ENCODE measurements at places on chromosomes 12 and 14.

DNA sequence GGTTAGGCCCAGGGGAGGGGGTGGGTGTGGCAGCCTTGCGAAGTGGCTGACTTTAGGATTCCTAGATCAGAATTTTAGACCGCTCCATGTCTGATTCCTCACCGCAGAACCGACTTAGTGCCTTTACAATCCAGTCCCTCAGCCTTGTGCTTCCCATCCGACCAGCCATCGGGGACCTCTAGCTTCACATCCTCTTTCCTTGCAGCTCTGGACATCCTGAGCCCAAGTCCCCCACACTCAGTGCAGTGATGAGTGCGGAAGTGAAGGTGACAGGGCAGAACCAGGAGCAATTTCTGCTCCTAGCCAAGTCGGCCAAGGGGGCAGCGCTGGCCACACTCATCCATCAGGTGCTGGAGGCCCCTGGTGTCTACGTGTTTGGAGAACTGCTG, 557 bp downstream of the COPS7A start:
- no peak for DNase-seq

GRCh38 chr12:10069099-10069498, 29.7 kb downstream of the CLEC1A start:
- DNase-seq = no peak

DNA sequence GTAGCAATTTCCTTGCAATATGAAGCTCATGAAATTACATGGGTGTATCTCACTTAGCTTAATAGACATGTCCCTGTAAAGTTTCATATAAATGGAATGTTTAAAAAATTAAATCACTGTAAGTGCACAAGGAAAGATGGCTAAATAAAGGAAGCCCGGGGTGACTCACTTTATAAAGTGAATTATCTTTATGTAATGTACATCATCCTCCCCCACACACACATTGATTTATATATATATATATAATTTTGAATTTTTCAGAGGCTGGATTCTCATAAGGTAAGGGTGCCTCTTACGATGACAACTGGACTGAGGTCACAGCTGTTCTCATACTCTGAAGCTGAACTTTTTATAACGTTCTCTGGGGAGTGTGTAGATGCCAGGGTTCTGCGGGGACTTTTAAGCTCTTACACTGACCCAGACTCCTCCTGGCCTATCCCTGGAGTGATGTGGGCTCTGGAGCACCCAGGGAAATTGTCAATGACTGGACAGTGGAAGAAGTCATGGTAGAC, 108.7 kb upstream of the HIF1A start:
- DNase-seq = no peak

DNA sequence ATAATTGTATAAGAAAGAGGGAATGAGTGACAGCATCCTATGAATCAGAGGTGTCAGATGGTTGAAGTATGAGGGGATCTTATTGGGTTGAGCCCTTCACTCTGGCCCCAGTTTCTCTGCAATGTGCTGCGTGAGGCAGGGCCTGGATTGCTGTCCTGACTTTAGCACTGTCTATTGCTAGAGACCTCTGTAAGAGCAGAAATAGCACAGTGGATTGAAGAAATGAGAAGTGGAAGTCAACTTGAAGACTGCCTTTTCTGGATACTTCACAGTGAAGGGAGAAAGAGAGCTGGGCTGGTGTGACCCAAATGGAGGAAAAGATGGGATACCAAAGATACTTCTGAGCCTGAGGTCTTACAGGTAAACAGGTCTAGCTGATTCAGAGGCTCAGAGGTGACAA, 5.8 kb downstream of the ASCL4 start:
- no peak for DNase-seq

DNA sequence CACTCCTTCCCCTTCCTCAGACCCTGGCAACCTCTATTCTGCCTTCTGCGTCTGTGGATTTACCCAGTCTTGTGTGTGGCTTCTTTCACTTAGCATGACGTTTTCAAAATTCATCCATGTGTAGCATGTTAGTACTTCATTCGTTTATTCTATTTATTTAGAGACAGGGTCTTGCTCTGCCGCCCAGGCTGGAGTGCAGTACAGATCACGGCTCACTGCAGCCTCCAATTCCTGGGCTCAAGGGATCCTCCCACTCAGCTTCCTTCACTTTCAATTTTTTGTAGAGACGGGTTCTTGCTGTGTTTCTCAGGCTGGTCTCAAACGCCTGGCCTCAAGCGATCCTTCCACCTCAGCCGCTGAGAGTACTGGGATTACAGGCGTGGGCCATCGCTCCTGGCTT, 37.0 kb downstream of the B4GALNT3 start:
- DNase-seq = no peak

GRCh38 chr14:71198687-71199086, 291.4 kb downstream of the PCNX1 start:
- DNase-seq = no peak

- no peak for DNase-seq
These were observed 18.9 kb downstream of the ARL6IP4 start for GRCh38 chr12:122999196-122999946.

DNA sequence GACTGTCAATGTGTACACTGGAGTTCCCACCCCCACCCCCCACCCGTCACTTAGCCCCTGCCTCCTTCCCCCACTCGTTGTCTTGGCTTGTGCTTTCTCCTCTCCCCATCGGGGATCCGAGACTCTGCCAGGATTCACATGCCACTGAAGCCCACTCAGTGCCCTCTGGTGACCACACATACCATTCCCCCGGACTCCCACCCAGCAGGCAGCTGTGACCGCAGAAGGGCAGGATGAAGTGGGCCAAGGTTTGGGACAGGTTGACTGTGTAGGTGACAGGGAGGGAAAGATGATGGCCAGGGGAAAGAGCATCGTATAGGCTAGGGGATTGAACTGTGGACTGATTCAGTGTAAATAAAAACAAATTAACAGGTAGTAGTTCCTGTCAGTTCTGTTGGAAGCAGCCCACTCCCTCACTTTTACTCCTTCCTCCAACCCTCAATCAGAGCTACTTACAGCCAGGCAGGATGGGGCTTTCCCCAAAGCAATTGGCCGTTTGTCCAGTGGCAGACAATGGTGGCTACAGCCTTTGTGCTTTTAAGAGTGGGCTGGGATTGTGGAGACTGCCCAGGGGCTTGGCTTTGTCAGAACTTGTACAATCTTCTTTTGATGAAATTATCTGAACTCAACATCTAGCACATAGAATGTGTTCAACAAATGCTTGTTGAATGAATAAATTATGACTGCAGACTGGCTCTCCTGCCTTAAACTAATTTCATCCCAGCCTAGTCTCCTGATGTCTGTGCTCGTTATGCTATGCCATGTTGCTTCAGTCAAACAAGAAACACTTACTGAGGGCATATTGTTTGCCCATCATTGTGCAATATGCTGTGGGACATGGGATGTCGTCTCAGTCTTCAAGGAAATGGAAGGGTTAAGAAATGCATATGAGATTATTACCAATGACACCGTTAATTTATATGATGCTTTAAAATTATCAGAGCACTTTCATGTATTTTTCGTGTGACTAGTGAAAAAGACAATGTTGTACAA, 30.2 kb downstream of the TTC9 start:
- no peak for DNase-seq

GRCh38 chr14:67332468-67332867, 27.1 kb downstream of the ATP6V1D start:
- DNase-seq = no peak

DNA sequence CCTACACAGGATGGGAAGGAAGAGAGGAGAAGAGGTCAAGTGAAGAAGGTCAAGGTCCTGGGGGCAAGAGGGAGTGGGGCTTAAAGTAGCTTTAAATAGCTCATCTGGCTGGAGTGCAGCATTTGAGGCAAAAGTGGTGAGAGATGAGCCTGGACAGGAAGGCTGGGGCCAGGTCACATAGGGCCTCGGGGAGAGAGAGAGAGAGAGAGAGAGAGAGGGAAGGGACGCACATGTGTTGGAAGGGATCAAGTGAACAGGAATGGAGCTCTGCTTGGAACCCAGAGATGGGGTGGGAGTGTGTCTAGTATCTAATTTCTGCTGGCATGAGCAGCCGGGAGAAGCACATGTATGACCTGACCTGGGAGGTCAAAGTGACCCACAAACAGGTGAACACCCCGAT, 407.5 kb downstream of the MED13L start:
- no peak for DNase-seq

DNA sequence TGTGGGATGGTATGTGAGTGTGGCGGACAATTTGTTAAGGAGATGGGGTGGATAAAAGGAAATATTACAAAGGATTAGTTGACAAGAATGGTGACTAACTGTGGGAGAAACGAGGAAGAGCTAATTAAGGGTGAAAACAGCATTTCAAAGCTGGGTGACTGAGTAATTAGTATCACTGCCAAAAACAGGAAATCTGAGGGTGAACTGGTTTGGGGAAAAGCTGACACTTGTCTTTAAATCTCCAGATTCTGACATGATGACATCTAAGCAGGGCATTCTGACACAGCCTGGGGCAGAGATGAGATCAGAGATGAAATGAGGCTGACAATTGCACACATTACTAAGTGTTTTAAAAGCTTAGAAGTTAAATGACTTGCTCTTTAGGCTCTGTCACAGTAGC, 42.4 kb upstream of the CCDC175 start:
- DNase-seq = no peak

- DNase-seq = no peak
These were observed 471.8 kb upstream of the FLRT2 start for GRCh38 chr14:85058150-85058549.

GRCh38 chr14:94284221-94284620, 8.8 kb downstream of the SERPINA10 start:
- no peak for DNase-seq

GRCh38 chr14:68246074-68246785, 426.7 kb downstream of the RAD51B start:
- DNase-seq = no peak

- peak; percentile 14 for DNase-seq
These were observed 1.0 kb downstream of the NAA25 start for GRCh38 chr12:112107306-112108201.

- no peak for DNase-seq
These were observed 1.4 kb downstream of the RIN3 start for GRCh38 chr14:92514844-92515514.

GRCh38 chr12:95424271-95424994, 49.5 kb upstream of the METAP2 start:
- DNase-seq = no peak

DNA sequence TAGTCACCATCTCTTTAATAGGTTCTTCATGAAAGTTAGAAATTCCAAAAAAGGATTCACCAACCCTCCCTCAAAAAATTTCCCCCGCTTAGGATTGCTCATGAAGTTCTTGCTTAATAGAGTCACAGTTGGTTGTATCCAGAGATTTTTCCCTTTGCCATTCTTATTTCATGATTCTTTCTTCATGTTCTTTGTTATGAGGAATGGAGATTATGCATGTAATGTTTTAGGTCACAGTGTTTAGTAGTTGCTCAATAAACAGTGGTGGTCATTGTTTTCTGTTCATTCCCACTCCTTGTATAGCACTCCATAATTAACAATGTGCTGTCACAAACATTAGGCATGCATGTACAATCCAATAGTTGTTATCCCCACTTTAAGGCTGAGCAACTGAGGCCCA, 51.2 kb upstream of the RTRAF start:
- no peak for DNase-seq

GRCh38 chr12:52227606-52228166, 5.4 kb upstream of the KRT7 start:
- no peak for DNase-seq

GRCh38 chr14:89473989-89474388, 57.0 kb upstream of the FOXN3 start:
- no peak for DNase-seq
